ENCODE measurements at places on chromosomes 16 and 17.

GRCh38 chr16:12612598-12613101, 191.0 kb downstream of the CPPED1 start:
- no peak for DNase-seq

DNA sequence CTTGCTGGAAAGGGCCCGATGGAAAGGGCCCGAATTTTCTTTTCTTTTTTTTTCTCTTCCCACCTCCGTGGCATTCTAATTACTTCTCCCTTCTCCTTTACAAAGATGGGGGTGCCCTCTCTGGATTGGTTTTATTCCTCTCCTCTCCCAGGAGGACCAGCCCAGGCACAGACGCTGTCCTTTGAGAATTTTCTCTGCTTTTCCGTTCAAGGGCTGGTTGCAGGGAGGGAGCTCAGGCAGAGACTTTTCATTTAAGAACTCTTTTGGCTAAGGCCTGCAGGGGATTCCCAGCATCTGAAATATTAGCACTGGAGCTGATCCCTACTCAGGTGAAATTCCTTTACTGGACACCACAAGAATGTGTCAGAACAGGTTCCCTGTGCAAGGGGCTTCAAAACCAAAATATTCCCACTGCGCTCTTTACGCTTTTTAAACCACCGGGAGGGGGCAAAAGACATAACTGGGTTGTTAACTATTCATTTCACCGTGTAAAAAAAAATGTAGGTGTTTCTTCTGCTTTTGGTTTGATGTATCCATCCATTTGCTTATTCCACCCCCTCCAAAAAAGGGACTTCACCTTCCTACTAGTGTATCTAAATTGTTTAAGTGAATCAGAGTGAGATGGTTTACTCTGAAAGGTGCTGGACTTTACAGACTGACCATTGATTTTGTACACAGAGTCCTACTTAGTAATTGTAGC, 1.4 kb downstream of the NFAT5 start:
- DNase-seq: no peak

GRCh38 chr17:49117587-49118230, 14.9 kb upstream of the B4GALNT2 start:
- DNase-seq: no peak

DNA sequence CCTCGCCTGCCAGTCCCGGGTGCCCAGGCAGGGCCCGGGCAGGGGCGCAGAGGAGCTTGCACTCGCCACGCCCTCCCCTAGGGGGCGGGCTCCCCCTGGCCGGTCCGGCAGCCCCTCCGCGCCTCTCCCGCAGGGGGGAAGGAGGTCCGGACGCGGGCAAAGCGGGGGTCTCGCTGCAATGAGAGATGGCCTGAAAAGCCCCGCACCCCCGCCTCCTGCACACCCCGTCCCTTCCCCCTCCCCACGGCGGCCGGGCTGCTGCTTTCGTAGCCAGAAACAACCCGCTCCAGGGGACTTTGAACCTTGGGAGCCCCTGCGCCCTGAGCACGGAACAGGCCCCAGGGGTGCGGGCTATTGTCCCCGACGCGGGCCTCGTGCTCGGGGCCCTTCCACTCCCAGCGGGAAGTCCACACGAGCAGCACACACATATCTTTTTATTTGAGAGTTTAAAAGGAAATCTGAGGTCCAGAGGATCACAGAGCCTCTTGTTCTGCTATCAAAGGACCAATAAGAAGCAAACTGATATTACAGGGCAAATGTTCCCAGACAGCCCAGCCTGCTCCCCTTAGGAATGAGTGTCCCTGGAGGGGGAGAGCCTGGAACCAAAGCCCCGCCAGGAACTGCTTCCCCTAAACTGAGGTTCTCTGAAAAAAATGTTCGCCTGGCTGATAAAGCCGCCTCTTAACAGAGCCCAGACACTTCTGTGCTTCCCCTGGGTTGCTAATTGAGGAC, 5.8 kb upstream of the CBX4 start:
- no peak for DNase-seq

- DNase-seq: no peak
Measured at GRCh38 chr16:25109643-25110042, 1.9 kb upstream of the LCMT1 start.

- no peak for DNase-seq
Measured at GRCh38 chr17:10726196-10726595, 3.6 kb downstream of the TMEM220 start.

DNA sequence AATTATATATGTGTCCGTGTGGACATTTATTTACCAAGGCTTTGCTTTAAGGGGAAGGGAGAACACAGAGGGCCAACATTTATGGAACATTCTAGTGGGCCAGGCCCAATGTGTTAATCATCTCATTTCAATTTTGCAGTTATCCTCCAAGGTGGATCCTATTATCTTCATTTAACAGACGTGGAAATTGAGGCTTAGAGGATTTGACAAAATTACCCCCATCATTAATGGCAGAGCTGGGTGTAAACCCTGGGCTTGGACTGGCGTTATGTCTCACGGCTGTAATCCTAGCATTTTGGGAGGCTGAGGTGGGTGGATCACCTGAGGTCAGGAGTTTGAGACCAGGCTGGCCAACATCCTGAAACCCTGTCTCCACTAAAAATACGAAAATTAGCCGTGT, 26.4 kb downstream of the PITPNC1 start:
- no peak for DNase-seq

Measured in occipital lobe (tissue), 3 donors.